ENCODE measurements at places on chromosomes 16 and 17.

DNA sequence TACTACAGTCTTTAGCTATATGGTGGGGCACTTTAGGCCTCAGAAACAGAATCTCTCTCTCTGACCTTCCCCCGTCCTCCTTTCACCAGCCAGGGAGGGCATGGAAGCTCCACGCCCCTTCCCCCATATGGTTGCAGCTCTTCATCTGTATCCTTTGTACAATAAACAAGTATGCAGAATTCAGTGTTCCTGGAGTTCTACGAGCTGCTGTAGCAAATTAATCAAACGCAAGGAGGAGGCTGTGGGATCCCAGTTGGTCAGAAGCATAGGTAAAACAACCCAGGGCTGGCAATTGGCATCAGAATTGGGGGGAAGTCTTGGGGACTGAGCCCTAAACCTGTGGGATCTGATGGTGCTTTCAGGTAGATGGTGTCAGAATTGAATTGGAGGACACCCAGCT, 163.7 kb upstream of the NLRP1 start:
- DNase-seq = no peak

- DNase-seq = no peak
Measured at GRCh38 chr17:73647772-73648542, 3.7 kb upstream of the SDK2 start.

- DNase-seq = peak; percentile 10
Measured at GRCh38 chr17:55152236-55152635, 112.5 kb upstream of the HLF start.

DNA sequence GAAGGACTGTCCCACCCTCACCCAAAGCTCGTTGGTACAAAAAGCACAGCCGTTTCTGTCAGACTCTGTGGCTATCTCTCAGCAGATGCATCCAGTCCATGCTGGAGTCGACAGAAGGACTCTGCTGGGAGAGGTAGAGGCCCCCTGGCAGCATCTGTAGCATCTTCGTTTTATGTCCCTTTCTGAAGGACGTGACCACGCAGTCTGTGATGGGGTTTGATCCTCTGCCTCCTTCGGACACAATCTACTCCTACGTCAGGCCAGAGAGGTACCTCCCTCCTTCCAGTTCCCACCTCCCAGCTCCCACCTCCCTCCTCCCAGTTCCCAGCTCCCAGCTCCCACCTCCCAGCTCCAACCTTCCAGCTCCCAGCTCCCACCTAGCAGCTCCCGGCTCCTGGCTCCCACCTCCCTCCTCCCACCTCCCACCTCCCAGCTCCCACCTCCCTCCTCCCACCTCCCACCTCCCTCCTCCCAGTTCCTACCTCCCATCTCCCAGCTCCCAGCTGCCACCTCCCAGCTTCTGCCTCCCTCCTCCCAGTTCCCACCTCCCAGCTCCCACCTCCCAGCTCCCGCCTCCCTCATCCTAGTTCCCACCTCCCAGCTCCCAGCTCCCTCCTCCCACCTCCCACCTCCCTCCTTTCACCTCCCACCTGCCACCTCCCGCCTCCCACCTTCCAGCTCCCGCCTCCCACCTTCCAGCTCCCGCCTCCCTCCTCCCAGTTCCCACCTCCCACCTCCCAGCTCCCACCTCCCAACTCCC, 11.4 kb upstream of the MC1R start:
- no peak for DNase-seq

- DNase-seq = no peak
Measured at GRCh38 chr17:16988749-16989229, 16.9 kb upstream of the TNFRSF13B start.

DNA sequence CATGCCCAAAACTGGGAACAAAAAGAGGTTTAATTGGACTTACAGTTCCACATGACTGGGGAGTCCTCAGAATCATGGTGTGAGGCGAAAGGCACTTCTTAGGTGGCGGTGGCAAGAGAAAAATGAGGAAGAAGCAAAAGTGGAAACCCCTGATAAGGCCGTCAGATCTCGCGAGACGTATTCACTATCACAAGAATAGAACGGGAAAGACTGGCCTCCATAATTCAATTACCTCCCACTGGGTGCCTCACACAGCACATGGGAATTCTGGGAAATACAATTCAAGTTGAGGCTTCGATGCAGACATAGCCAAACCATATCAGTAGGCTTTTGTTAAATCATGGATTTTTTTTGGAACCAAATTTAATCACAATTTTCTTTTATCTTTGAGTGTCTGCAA, 24.4 kb downstream of the RBL2 start:
- no peak for DNase-seq

- no peak for DNase-seq
Measured at GRCh38 chr16:75781683-75782343, 55.5 kb upstream of the CPHXL start.

GRCh38 chr16:7361416-7362129, 28.9 kb downstream of the RBFOX1 start:
- no peak for DNase-seq

Data from EH (cell line).